Stimulated activated CD8-positive, alpha-beta memory T cell treated with anti-CD3 and anti-CD28 coated beads, Interleukin-4, amount 100 ng/mL, for 1 hour (primary cell): ENCODE measurements at places on chromosomes 3 and 15.
A peak's percentile ranks its signal among the peaks of the same experiment; 100 is the strongest.

DNA sequence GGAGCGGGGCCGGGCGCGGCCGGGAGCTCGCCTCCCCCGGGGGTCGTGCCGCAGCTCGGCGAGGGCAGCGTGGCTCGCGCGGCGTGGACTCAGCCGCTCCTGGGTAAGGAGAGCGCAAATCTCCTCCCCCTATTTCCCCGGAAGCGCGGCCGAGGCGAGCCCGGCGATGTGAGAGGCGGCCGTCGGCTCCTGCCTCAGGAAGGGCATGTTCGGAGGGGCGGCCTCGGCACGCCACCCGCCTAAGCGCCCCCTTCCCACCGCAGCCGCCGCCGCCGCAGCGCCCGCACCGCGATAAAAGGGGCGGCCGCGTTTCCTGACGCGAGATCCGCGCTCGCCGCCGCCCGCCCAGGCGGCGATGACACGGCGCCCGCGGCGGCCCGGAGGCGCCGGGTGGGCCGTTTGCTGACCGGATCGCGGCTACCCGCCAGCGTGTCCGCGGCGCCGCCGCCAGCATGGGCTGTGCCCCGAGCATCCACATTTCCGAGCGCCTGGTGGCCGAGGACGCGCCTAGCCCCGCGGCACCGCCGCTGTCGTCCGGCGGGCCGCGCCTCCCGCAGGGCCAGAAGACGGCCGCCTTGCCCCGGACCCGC is at the start of gene PDE8A:
PDE8A (plus strand) TSS at position 146 of the 590 bp plus-strand sequence; CDS start at position 453, 307 bp downstream.
- DNase-seq: peak; percentile 18

DNA sequence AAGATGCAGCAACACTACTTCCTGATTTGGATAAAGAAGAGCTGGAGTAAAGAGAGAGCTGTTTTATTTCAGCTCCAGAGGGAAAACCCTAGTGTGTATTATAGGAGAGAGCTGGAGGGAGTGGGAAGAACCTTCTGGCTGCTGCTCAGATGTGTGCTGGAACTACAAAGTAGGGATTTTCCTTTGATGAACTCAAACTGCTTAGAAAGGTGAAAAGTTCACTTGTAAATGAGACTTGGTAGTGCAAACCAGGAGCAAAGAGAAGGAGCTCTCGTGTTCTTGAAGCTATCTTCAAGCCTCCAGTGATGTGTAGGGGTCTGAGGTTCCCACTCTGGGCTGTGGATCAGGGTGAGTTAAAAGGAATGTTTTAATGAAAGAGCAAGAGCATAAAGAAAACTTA is 110.4 kb downstream of the EDEM1 start:
- DNase-seq: no peak

GRCh38 chr15:63051156-63052066 is 8.9 kb downstream of the TPM1 start:
- DNase-seq: no peak

- DNase-seq: no peak
These were observed 168.2 kb upstream of the GPR149 start for GRCh38 chr3:154598166-154598565.

GRCh38 chr15:40439960-40440742 is 602 bp upstream of the BAHD1 start:
- DNase-seq: no peak

DNA sequence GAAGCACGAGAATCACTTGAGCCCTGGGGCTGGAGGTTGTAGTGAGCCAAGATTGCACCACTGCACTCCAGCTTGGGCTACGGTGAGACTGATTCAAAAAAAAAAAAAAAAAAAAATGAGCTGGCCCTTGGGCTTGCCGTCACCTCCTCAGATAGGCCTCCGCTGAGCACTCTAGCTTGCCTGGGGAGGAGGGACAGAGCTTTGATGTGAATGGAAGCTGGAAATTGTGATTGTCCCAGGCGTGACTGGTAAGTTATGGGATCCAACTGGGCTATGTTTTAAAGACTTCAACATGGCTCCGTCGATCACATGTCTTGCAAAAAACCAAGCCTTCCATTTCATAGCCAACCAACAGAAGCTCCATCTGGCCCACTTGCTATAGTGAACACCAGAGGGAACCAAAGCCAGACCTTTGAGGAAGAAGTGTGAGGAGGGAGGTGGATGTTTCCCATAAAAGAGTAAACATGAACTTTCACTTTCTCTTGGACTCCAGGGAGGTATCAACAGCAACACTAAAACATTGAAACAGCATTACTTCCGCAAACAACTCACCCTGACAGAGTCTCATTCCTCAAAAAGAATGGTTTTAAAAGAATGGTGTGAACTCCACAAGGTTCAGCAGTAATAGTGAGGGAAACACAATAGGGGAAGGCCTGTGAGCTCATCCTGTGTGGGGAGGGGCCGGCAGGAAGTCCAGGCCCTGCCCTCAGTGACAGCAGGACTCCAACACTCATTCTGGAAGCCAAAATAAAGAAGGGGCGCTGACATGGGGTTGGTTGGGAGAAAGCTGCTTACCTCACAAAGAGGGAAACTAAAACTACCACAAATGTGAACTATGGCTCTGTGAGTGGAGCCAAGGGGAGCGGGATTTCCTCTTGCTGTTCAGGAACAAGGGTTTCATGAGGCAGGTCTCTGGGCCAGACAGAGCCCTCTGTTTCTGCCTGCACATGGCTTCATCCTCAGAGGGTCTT is 59.2 kb upstream of the IL12A start:
- no peak for DNase-seq

DNA sequence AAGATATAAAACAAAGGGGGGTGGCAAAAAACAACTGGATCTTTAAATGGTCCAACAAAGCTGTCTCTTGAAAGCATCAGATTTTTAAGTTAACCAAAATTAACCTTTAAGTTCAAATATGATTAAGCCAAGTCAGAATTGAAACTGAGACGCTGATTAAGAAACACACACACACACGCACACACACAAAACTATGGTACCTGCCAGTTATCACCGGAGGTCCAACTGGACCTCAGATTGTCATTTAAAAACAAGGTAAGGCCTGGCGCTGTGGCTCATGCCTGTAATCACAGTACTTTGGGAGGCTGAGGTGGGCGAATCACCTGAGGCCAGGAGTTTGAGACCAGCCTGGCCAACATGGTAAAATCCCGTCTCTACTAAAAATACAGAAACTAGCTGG is 10.4 kb downstream of the ARF4 start:
- DNase-seq: no peak

- DNase-seq: no peak
These were observed 63.6 kb downstream of the LINGO1 start for GRCh38 chr15:77568973-77569728.

GRCh38 chr15:39976291-39977274 is 42.7 kb downstream of the EIF2AK4 start:
- no peak for DNase-seq

DNA sequence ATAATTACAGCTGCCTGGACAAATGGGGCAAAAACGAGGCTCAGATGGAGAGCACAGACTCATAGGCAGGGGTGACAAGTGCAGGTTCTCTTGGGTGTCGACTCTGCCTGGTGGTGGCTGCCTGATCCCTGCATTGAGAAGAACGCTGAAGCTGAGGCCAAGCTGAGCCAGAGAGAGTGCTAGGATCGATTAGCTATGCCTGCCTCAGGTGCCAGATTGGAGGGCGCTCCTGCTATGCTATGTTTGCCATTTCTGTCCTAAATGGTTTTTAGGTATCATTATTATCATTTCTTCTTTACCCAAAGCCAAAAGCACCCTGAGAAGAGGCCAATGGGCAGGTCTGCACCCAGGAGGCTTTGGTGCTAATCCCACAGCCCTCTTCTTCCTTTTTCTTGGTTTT is 53.9 kb upstream of the SLC6A11 start:
- no peak for DNase-seq

DNA sequence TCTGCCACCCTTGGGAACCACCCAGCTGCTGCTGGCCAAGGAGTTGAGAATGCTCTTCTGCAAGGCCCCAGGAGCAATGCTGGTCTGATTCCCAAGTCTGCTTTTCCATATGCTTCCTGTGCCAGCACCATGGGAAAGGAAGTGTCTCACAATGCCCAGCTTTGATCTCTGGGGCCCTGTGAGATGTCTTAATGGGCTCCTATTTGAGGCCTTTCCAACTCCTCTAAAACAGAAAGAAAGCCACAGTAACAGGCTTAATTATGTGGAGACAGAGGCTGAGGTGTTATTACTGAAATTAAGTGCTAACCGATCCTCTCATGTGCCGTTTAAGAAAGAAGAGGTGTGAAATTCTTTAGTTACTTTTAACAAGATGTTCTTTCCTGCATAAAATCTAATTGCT is 4.5 kb downstream of the EOGT start:
- no peak for DNase-seq

DNA sequence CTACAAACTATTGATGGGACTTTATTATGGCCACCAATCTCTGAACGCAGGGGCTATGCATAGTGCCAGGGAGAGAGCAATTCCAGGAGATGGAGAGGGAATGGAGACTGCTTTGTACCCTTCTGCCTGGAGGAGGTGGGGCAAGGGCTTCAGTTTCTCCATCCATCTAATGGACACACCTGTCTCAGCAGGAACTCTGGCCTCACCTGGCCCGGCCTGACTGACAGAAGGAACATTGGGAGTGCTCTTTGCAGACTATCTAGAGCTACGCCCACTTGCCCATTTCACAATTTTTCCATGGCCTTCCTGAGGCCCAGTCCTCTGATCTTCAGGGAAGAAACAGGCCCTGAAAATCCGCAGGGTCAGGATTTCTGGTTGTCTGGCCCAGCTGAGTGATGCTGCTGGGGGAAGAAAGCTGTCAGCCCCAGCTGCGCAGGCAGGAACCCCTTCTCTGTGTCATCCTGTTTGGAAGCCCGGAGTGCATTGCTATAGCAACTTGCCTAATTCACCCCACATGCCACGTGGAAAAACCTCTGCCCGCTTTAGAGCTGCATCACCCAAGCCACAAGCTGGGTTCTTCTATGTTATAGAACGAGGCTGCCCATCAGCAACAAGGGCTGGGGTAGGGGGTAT is 6.4 kb downstream of the ITGA11 start:
- no peak for DNase-seq

- no peak for DNase-seq
These were observed 27.1 kb downstream of the HDAC11 start for GRCh38 chr3:13507247-13507569.

- DNase-seq: no peak
These were observed 114.6 kb upstream of the TSC22D2 start for GRCh38 chr3:150293401-150294001.

GRCh38 chr15:43251185-43251870 is 15.4 kb downstream of the TGM5 start:
- no peak for DNase-seq

- no peak for DNase-seq
These were observed 267.7 kb downstream of the PLOD2 start for GRCh38 chr3:145893331-145893730.

DNA sequence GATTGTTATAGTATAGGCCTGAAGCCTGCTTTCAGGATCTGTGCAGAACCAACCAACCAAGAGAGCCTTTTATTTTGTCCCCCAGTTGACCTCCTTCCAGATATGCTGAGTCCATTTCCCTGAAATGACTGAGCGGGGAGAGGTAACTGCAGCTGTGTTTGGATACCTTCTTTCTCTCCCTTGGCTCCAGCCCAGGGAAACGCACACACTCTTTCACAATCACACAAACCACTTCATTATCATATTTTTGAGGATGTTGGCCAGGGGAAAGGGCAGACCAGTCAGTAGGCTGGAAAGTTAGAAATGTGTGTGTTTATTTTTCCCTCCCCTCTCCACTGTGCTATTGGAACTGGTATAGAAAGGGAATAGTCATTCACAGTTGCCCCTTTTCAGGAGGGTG is 417.7 kb upstream of the TBL1XR1 start:
- no peak for DNase-seq

- DNase-seq: peak; percentile 62
These were observed 34.3 kb downstream of the CCR3 start for GRCh38 chr3:46276497-46277099.

- no peak for DNase-seq
These were observed at the start of gene ACP3 for GRCh38 chr3:132317229-132317948. Gene ACP3 (plus strand): TSS chr3:132317407. CDS start chr3:132317457, 50 bp downstream.

DNA sequence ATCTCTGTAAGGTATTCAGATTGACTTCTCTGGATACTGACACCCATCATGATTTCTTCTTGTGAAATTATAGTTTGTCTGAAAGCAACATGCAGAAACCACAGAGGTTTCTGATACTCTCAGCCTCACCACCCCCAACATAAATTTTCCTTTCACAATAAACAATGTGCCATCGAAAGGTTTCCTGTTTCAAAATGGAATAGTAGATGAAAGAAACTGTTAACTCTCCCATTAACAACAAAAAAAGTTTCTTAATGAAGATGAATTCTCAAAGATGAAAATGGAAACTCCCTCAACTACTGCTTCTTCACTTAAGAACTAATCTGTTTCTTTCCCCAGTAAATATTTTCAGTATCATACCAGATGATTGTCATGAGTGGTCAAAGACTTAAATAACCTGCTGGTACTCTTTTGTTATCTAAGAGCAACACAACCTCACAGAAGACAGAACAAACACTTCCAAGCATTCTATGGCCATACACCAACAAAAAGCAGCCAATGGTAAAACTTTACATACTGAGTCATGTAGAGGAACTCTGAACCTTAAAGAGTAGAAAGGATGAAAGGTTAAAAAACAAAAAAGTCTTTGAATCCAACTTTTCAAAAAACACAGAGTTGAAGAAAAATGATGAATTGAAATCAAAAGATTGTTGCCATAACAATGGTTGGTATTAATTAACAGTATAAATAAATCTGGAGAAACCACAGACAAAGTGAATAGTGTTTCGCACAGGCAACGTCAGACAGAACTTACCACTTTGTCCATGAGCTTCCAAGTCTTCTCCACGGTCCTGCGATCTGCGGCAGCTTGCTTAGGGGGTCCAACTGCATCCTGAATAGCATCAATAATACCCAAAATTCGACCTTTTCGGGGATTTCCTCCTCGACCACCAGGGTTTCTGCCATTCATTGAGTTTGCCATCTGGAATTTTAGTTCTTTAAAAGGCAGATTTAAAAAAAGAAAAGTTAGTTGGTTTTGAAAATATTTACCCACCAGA is 1.9 kb downstream of the CBLB start:
- no peak for DNase-seq

DNA sequence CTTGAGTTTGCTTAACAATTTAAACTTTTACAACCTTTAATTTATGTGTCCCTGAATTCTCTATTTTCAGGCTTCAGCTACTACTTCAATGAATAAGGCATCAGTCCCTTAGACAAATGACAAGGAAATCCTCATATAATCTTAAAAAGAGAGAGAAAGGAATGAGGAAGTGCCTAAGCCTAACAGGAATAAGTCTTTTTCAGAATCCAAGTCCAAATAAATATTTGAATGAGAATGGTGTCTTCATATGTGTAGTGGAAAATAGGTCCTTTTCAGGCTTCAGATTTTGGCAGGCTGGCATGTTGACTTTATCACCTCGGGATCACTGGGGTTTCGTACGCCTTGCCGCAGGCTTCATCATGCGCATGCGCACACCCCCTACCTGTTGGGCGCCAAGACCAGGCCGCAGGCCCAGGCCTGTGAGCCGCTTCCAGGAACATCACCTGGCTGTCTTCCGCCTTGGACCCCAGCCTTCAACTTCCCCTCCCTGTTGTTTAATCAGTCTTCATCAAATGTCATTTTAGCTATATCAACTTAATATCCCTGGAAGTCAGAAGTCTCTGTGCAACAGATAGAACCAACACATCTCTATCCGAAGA is 334.5 kb downstream of the SOX2 start:
- no peak for DNase-seq
